Activated naive CD4-positive, alpha-beta T cell treated with Interleukin-2 at 50 U/mL for 16 hours (primary cell): ENCODE measurements at places on chromosomes 16 and 17.
A peak's percentile ranks its signal among the peaks of the same experiment; 100 is the strongest.

DNA sequence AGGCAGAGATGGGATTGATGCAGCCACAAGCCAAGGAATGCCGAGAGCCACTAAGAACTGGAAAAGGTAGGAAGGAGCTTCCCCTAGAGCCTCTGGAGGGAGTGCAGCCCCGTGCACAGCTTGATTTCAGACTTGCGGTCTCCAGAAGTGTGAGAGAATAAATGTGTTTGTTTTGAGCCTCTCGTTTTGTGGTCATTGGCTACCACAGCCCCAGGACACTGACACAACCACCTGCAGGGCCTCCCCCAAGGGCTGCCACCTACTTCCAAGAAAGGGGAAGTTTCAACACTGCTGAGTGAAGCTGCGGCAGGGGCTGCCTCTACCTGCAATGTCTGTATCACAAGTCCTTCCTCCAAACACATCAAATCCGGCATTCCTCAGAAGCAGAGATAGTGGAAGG lies 346.9 kb downstream of the C16orf95 start:
- DNase-seq = no peak

DNA sequence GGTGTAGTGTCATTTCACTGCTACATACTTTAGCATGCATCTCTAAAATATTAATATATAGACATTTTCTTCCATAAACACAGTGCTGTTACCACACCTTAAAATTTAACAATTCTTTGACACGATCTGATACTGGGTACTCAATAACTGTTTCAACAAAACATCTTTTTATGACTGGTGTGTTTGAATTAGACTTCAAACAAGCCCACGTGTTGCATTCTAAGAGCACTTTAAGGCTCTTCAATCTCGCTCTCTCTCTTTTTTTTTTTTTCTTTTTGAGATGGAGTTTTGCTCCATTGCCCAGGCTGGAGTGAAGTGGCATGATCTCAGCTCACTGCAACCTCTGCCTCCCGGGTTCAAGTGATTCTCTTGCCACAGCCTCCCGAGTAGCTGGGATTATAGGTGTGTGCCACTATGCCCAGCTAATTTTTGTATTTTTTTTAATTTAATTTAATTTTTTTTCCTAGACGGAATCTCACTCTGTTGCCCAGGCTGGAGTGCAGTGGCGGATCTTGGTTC lies 15.8 kb upstream of the SLC46A1 start:
- no peak for DNase-seq

DNA sequence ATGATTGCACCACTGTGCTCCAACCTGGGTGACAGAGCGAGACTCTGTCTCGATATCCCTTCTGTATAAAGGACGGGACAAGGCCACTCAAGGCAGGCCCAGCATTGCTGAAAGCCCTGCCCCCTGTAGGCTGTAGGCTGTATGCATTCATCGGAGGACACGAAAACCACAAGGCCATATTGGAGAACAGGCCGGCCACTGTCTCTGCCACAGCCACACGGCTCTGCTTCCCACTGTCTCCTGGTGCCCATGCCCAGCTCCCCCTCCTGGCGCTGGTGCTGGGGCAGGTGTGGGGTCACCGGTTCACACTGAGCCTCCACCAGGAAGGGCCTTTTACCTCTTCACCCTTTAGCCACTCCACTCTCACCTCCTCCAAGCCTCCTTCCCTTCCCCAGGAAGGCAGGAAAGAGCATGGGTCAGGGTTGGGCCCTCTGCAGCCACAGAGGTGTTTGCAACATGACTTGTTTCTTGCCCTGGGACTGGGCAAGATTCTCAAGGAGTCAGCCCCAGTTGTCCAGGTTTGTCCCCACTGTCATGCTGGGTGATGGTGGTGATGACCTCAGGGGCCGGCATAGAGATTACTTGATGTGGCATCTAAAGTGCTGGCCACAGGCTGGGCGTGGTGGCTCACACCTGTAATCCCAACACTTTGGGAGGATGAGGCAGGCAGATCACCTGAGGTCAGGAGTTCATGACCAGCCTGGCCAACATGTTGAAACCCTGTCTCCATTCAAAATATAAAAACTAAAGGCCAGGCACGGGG lies 5.3 kb upstream of the NTN3 start:
- DNase-seq = no peak

- no peak for DNase-seq
Measured at GRCh38 chr16:56305956-56306565, 114.8 kb downstream of the GNAO1 start.

DNA sequence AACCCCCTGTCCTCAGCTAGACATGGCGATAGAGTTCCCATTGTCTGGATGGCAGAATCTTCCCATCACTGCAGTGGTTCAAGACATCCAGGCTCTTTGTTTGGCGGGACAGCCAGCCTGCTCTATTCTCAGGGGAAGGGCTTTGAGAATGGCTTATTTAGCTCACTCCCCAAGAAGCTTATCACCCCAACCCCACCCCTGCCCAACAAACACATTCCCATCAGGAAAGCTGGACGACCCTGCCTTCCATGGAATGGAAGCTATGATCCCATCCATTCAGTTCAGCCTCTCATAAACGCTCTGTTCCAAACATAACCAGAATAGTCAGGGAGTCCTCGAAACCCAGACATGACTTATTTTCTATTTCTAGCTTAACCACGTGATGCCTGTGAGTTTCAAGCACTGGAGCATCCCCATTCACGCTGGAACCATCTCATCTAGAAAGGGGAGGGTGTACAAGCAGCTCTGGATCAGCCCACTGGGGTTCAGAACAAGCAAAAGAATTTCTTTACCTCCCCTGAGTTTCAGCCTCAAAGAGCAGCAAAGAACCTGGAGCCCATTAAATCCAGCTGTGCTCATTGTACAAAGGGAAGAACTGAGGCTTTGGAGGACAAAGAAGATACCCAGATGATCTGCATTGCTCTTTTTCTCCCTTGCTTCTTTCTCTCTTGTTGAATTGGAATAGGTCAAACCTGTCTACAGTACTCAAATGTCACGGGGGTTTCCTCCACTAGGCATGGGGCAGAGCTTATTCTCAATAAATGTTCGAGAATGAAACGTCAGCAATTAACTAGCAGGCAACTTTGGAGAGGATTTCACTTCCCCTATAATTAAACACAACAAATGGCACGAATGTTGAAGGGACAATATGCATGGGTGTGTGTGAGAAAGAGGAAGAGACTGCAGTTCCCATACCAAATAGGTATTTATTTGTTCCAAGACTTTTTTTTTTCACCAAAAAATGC lies 93.1 kb downstream of the XYLT1 start:
- no peak for DNase-seq

DNA sequence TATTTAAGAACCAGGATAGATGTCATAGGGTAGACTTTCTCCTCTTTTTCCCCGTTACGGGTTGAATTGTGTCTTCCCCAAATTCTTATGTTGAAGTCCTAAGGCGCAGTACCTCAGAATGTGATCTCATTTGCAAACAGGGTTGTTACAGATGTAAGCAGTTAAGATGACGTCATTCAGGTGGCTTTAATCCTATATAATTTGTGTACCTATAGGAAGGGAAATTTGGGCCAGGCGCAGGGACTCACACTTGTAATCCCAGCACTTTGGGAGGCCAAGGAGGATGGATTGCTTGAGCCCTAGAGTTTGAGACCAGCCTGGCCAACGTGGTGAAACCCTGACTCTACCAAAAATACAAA lies 99.5 kb upstream of the DHX40 start:
- DNase-seq = no peak

DNA sequence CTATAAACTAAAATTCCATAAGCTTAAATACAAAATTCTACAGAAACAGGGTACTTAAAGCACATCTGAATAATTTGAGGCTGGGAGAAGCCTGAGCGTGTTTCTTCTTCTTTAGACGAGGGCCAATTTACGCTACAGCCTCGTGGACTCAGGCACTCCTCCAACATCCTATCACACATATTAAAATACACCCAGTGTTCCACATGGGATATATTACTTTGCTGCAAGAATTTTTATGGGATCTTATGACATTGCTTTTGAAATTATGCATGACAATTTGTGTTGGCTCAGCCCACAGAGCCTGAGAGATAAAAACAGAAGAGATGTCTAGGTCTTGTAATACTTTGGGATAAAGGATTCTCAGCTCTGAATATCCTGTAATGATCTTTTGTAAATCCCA lies 3.5 kb upstream of the TANGO6 start:
- no peak for DNase-seq

GRCh38 chr16:48054881-48055601 lies 100.8 kb downstream of the ABCC12 start:
- DNase-seq = peak; percentile 21

DNA sequence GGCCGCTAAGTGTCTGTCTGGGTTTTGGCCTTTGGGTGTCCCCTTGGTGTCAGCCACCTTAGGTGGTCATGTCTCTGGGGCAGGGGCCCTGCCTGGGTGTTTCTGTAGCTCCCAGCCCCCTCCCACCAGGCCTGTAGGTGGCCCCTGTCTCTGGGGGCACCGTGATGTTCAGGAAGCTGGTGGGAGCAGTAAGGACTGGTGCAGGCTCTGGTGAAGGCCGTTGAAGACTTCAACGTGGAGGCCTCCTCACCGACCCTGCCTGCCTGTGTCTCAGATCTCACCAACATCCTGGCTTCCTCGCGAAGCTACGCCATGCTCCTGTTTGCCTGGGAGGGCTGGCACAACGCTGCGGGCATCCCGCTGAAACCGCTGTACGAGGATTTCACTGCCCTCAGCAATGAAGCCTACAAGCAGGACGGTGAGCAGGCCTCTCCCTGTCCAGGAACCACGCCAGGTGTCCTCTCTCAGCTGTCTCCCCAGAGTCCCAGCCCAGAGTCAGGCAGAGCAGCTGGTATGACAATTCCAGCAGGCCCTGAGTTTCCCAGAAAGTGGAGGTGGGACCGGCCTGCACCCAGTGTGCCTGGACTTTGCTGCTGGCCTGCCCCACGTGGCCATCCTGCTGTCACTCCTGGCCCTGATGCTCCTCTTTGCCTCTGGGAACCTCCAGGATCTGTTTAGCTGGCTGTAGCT lies 2.8 kb downstream of the ACE start:
- no peak for DNase-seq
